ENCODE measurements at places on chromosomes 7 and 10.

GRCh38 chr7:146067880-146068279 is 48.7 kb upstream of the CNTNAP2 start:
- no peak for DNase-seq

- DNase-seq, result no peak
Observed at GRCh38 chr10:72588266-72588665, 37.6 kb downstream of the MICU1 start.

DNA sequence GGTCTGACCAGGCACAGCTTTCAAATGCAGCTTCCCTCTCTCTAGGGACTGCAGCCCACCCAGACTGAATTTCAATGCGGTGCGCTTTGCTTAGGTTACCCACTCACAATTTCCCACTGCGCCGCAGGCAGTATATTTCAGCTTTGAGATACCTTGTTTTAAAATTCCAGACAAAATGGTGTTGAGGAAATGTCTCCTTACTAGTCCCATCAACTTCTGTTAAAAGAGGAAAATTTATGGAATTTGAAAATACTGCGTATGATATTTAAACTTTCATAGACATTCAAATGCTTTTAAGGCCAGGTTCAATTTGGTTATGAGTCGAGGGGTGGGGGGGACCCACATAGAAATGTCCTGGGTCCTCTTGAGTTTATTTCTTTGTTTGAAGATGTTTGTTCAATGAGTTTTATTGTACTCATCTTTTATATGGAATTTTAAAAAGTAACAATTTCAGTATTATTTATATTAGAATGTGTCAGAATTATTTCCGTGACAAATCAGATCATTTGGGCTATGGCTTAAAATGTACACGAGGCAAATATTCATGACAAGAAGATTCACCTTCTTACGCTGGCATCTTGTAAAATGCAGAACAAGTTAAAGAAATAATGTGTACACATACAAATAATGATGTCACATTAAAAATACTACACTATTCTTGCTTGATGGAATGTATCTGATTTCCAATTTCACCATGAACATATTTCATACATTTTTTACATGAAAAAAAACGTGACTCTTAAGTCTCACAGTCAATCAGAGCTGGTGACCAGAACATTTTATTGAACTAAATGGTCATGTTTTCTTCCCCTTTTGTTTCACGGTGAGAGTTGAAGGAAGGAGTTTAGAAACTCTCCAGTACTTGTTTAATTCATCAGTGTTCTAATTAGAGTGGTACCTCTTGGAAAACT is 1.3 kb downstream of the IKZF1 start:
- DNase-seq, result no peak

DNA sequence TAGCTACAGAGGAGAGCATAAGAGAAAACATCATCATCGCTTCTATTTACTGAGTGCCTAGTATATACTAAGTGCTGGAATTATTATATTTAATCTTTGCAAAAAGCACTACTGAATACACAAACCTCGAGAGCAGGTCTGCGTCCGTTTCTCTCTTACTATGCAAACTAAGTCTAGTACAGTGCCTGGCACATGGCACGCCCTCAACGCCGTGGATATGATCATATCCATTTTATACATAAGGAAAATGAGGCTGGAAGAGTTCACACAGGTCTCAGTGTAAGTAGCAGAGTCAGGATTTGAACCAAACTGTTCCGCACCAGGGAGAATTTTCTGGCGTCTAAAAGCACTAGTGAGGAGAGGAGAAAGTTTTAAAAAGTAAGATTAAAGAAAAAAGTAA is 17.6 kb downstream of the MXI1 start:
- no peak for DNase-seq

GRCh38 chr7:95411036-95411435 is 14.9 kb upstream of the PON3 start:
- no peak for DNase-seq
